CMK (cell line): ENCODE measurements at places on chromosomes 4 and X.

DNA sequence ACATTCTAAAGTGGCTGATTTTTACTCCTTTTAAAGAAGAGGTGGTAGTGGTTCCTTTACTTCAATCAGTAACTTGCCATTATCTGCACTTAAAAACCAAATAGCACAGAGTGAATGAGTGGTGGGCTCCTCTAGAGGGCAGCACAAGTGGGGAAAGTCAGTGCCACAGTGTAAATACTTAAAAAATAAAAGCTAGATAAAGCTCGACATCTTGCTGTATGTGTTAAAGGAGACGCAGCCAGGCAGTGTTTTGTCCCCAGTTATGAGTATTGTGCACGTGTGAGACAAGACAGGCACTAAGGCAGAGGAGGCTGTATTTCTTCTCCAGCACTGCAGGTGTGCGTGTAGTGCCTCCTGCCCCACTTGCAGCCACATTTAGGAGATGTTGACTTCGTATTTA lies 24.6 kb downstream of the NAP1L5 start:
- no peak for DNase-seq

- DNase-seq: no peak
These were observed 20.3 kb upstream of the PDCL2 start for GRCh38 chr4:55612341-55612740.

DNA sequence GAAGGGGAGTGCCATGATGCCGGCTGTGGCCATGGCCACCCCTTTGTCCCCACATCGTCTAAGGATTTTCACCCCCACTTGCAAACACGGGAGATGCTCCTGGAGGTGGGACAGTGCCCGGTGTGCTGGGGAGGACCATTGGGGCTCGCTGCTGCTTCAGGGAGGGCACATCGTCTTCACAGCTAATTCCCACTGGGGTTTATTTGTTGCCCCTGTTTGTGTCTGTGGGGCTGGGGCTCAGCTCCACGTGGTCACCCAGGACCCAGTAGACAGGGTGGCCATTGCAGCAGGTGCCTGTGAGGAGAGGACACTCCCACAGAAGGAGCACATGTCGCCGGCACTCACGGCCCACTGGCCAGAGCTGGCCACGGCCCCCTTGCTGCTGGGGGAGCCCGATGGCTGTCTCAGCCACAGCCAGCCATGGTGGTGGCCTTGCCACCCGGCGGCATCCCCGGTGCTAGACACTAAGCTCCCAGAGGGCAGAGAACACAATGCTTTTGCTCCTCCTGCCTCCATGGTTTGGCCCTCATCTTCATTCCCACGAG lies 27.8 kb upstream of the GRPEL1 start:
- no peak for DNase-seq

- DNase-seq: no peak
These were observed 52.1 kb upstream of the CDKN2AIP start for GRCh38 chr4:183392377-183392776.

DNA sequence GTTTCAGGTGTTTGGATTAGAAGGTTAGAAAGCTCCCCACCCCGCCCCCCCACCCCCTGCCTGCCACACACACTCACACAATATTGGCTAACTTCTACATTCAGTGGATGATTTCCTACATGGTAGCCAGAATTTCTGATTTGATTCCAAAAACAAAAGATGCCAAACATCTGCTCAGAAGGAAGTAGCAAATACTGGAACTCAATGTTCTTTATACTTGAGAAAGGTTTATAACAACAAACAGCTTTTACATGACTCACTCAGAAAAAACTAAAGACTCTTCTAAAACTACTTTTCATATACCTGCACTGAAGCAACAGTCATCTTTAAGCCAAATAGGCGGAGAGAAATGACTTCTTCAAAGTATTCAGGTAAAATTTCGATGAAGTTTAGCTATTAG lies 750.5 kb upstream of the POU3F4 start:
- no peak for DNase-seq

- DNase-seq: no peak
These were observed 124.1 kb upstream of the SLIT2 start for GRCh38 chr4:20127626-20128025.

GRCh38 chr4:112167794-112168193 lies 22.5 kb downstream of the FAM241A start:
- DNase-seq: no peak

DNA sequence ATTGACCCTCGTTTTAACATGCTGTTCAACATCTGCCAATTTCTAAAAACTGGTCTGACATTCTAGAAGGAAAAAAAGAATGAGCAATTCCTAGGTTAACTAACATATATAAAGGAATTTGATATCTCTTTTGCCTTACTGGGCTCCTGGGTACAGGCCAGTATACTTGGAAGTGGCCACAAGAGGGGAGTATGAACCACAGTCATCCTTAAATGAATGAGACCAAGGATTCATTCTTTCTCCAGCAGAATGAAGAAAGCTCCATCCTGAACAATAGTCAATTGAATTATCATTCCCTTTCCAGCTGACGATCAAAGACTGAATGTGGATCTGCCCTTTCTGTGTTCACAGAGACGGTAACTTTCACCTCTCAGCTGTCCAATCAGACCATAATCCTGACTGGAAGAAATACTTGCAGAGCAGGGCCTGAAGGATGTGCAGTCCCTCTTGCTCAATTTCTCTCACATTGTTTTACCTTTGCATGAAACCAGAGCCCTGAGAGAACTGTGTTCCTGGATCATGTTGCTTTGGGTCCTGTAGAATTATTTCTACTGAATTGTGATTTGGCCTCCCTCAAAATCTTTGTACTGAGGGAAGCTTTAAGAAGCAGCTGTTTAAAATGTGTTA lies 14.8 kb upstream of the SPARCL1 start:
- no peak for DNase-seq

- DNase-seq: no peak
These were observed 40.0 kb downstream of the VGLL1 start for GRCh38 chrX:136572030-136572429.

GRCh38 chr4:152771741-152772533 lies 7.6 kb downstream of the TIGD4 start:
- DNase-seq: no peak

- DNase-seq: no peak
These were observed 127.7 kb downstream of the IRF2 start for GRCh38 chr4:184346682-184347081.

- no peak for DNase-seq
These were observed 308.8 kb downstream of the TEX13C start for GRCh38 chrX:125628435-125628834.

DNA sequence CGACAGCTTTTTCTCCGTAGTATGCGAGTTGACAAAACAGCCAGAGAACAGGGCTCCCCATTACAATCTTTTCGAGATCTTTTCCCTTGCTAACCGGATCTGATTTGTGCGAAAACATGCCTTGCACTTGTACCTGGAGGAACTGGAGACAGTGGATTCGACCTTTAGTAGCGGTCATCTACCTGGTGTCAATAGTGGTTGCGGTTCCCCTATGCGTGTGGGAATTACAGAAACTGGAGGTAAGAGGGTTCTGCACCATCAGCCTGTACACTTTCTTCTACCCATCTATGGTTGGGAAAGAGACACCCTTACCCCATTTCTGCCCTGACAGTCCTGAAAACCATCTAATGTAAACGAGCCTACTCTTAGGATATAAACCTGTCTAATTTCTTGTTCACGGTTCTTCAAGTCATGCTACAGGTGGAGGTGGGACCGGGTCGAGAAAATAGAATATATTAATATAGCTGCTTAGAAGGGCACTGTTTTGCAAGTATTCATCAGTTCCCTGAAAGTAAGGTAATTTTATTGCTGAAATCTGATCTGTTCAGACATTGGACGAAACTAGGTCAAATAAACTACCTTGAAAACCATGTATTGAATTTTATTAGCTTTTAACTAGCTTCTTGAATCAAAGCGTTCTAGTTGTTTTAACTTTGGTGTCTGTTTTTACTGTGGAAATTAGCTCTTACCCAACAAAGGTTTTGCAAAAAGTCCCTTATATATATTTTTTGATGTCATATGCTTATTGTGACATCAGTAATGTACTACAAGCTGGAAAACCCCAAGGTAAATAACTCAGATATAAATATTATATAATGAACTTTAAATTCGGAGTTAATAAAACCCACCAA lies 869 bp downstream of the TMEM184C start:
- DNase-seq: no peak

GRCh38 chr4:119261986-119262385 lies 49.5 kb downstream of the USP53 start:
- DNase-seq: no peak

DNA sequence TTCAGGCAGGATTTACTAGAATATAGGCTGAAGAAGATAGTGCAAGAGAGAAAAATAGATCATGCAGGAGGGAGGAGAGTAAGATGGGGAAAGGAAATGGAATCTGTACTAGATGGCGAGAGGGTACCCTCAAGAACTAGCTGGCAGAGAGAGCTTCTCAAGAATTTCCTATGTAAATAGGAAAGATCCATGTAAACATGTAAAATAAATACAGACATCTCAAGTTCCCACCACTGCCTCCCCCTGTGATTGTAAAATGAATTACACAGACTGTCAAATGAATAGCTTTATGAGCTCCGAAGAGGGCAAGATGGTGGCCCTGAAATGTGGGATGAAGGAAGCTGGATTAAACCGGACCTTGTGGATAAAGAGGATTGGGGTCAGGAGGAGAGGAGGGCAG lies 178.0 kb downstream of the PALLD start:
- no peak for DNase-seq

DNA sequence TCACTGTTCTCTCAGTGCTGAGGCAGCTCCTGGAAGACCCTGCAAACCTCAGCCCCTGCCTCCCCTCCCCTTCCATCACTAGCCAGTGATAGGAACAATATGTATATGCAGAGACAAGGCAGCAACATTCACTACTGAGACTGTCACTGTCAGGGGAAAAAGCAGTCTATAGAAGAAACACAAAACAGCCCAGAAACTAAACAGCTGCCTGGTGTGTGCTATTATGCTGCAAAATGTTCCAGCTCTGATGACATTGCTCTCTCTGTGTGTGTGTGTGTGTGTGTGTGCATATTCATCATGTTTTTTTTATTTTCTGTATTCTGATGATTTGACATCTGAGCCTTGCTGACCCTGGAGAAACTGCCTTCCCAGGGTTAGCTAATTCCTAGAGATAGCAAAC lies 147.2 kb downstream of the SPATA18 start:
- no peak for DNase-seq

DNA sequence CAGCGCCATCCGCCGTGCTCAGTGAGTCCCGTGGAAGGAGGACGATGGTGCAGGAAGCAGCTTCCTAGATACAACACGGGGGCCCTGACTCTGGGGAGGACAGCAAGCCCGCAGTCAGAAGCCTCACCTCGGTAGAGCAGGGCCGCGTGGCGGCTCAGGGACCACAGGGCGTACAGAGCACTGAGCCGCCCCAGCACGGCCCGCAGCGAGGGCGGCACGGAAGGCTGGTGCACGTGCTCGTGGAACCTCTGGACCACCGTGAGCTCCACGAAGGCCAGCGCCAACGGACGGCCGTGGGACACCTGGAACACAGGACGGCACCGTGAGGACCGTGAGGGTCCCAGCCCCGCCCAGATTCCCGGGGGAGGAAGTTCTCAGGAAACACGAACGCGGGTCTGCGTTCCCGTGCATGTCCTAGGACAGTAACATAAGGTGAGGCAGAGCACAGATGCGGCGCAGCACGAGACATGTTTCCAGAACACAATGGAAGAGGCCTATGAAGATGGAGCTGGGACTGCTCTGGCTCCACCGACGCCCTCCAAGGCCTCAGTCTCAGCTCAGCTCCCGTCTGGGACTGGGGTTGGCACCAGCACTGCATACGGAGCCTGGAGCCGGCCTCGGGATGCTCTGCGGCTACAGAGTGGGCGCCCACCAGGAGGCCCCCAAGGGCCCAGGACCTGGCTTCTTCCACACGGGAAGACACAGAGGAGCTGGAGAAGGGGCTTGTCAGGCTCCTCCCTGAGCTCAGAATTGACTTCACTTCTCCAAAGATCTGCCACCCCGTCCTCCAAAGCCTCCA lies 65.5 kb downstream of the ACOX3 start:
- no peak for DNase-seq

DNA sequence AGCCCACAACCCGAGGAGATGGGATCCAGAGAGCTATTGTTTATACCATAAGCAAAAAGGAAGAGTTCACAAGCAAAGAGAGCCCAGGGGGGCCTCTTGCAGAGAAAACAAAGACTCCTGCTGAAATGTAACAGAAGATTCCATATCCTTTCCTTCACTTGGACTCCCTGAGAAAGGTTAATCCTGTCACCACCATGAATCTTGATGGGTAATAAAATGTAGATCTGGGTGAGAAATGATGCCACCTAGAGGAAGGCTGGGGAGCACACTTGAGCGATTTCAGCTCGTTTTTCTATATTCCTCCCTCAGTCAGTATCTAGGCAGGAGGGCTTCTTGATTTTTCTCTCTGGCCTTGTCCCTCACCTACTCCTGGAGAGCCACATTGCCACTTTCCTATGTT lies 10.2 kb upstream of the KCNE5 start:
- no peak for DNase-seq

GRCh38 chrX:44946771-44947170 lies 73.8 kb downstream of the KDM6A start:
- no peak for DNase-seq

GRCh38 chrX:13506574-13506973 lies 62.8 kb upstream of the EGFL6 start:
- DNase-seq: no peak

DNA sequence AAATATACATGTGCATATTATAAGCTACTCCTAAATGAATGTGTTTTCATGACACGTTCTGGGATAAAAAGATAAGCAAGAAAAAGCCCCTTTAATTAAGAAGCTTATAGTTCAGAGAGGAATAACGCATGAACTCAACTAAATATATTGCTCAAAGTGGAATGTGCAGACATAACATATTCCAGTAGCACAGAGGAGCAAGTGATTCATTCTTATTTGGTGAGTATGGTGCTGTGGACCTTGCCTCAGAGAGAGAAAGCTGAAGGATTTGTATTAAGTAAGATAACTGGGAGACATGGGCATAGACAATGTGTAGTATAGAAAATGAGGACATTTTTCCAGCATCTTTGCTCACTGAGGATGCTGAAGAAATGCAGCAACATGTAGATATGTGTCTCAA lies 76.8 kb downstream of the CFAP299 start:
- DNase-seq: no peak

DNA sequence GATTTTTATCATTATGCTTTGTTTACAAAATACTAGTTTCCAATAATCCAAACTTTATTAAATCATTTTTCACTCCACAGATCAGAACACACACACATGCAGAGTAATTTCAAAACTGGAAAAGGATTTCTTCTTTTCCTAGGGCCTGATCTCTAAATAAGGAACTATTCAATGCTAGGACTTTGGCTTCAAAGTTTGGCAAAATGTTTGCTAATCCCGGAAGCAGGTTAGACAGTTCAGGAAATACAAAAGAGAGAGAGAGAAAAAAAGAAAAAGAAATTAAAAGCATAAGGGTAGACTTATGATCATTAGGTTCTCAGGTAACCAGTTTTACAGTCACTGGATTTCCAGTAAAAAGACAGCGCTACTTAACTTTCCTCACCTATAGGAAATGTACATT lies 211.0 kb downstream of the DCLK2 start:
- DNase-seq: no peak
